Stimulated activated CD8-positive, alpha-beta memory T cell treated with anti-CD3 and anti-CD28 coated beads, Interleukin-4, amount 100 ng/mL, for 1 hour (primary cell): ENCODE measurements at places on chromosomes 4 and X.

GRCh38 chr4:180009316-180009715 lies 2233.9 kb upstream of the TENM3 start:
- DNase-seq = no peak

DNA sequence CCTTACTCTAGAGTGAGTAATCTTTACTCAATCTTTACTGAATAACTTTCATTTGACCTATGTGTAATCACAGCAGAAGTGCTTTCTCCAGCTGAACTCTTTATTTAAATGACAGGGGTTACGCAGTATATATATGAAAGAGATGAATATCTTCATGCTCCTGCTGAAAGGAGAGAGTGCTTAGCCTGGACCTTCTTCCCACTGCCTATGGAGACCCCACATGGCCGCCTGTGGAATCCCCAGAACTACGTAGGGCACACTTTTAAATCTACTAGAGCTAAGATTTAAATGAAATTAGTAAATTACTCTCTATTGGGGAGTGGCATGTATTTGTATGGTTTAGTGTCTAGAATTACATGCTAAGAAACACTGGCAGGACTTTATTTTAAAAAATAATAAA lies 391.2 kb downstream of the ANKRD50 start:
- DNase-seq = no peak

DNA sequence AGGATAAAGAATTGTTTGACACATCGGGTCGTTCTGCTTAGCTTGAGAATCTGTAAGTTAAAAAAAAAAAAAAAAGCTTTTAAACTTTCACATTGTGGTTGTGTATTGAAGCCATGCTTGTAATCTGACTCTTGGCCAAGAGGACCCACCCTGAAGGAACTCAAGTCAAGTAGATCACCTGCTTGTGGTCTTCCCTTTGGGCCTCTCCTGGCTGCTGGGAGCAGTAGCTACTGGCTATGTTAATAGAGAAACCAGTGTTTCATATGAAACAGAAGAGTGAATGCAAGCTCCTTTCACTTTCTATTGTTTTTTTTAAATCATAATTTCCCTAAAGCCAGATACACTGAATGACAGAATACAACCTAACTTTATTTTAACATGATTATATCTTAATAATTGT lies 402.4 kb upstream of the NDST4 start:
- no peak for DNase-seq

GRCh38 chr4:186839122-186840037 lies 115.7 kb upstream of the FAT1 start:
- no peak for DNase-seq

DNA sequence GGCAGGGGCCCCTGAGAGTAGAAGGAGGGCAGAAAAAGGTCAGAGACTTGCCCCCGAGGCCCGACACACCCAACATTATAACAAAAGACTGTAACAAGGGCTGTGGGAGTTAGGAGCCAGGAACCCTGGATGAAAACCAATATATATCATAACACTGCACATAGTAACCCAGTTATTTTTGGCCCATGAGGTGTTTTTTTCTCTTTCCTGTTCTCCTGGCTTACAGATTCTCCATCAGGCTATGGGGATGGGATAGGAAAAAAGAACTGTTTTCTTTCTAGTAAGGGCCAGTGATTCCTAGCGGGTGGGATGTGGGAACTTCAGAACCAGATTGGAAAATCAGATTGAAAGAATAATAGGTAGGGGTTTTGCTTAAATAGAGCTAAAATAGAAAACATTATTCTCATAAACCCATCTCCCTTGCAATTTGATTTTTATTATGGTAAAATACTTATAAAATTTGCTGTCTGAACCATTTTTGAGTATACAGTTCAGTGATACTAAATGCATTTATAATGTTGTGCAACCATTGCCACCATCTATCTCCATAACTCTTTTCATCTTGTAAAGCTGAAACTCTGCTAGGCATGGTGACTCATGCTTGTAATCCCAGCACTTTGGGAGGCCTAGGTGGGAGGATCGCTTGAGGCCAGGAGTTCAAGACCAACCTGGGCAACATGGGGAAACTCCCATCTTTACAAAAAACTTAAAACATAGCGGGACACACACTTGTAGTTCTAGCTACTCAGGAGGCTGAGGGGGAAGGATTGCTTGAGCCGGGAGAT lies 33.5 kb downstream of the SNX25 start:
- DNase-seq = no peak

GRCh38 chrX:123493857-123494256 lies 239.0 kb downstream of the THOC2 start:
- no peak for DNase-seq

GRCh38 chr4:124019749-124020549 lies 623.4 kb downstream of the SPRY1 start:
- DNase-seq = no peak

GRCh38 chr4:182835006-182835740 lies 82.0 kb downstream of the DCTD start:
- no peak for DNase-seq

DNA sequence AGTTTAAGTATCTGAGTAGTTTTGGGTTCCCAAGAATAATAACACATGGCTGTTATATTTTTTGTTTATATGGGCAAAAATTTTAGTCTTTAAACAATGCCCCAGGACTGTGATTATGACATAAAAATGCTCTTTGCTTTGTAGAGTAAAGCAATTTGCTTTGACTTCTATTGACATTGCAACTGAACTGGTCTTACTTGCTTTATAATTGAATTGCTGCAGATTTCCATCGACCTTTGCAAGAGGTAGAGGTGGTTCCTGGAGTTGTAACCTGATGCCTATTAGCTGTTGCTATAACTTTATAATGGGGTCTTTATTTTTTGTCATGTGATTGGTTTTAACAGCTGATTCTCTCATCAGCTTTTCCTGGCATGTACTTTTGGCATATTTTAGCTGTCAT lies 302.9 kb downstream of the ARHGAP10 start:
- no peak for DNase-seq

GRCh38 chr4:72666910-72667309 lies 97.9 kb upstream of the ADAMTS3 start:
- DNase-seq = no peak

DNA sequence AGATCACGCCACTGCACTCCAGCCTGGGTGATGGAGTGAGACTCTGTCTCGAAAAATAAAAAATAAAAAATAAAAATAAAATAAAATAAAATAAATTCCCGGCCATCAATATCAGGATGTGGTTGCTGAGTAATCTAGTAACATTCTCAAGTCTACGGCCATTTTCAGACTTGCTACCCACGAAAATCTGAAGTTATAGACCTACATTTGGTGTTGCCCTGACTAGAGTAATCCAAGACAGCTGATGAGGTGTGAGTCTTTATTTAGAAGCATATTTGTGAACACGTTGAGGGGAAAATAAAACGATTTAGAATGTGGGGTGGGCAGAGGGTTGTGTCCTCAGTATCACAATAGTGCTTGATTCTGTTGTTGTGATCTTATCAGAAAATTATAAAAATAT lies 130.2 kb upstream of the MID1 start:
- DNase-seq = no peak

GRCh38 chr4:98512918-98513317 lies 145.5 kb downstream of the TSPAN5 start:
- no peak for DNase-seq

DNA sequence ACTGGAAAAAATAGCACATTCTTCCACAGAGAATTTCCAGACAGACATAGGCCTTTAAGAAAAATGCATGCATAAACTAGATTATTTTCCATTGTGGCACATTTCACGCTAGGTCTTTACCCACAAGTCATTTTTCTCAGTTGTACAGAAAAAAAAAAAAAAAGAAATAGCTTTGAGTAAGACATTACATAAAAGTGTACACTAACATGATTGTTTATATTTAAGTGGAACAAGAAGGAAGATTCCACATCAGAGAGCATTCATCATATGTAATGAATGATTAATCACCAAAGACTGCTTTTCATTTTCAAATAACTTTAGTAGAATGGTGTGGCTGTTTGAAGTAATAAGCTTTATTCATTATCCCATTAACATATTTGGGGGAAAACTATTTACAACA lies 1270.2 kb upstream of the AGA start:
- no peak for DNase-seq

GRCh38 chrX:113947548-113947947 lies 636.3 kb upstream of the HTR2C start:
- DNase-seq = no peak

DNA sequence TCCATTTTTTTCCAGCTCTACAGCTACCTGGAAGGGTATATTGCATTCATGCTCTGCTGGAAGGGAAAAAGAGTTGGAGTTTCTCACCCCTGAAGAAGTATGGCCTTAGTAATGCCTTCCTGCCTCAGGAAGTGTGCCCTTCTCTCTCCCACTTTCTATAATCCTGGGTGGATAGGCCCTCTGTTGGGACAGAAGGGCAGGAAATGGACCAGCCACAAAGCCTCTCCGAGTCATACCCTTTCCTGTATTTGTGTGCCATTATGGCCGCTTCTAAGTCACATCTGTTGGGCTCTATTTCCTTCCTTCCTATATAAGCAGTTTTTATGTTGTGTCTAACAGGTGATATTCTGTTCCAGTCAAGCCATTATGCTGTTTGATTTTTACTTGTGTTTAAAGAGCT lies 74.8 kb upstream of the SMARCA5 start:
- no peak for DNase-seq

DNA sequence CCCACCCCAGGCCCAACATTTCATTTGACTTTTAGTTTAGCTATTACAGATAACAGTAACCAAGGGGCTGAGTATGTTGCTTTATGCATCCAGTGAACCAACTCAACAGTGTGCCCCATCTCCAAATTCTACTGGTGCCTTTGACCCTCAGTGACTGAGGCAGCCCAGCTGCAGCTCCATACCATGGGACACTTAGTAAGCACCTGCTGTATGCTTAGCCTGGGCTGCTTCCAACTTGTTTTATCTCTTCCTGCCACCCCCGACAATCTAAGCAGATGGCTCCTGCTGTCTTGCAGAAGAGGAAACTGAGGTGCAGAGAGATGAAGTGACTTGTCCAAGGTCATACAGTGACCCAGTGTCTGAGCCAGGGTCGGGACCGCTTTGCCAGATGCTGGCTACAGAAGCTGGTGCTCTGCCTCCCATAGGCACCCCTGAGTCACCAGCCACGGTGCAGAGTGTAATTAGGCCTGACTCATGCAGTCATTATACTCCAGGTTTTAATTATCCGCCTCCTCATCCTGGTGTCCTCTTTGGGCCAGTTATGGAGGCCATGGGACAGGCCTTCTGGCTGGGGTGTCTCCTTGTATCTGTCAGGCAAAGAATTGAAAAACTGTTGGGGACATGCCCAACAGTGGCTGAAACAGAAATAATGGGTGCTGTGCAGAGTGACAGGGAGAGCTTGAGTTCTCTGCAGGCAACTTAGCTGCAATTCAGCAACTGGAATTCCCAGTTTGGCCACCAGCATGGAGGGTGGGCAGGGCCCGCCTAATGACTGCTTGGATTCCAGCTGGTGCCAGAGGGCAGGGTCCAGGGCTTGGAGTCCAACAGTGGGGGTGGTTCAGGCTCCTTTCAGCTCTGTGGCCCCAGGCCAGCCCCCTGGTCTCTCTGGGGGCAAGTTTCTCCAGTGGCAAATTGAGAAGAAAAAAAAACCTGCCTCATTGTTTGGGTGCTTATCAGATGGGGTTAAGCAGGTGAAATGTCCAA lies 8.2 kb upstream of the GPR78 start:
- no peak for DNase-seq

GRCh38 chr4:87805971-87806370 lies 6.6 kb downstream of the IBSP start:
- DNase-seq = no peak

- DNase-seq = no peak
Measured at GRCh38 chr4:147195386-147195785, 249.7 kb upstream of the TTC29 start.

- DNase-seq = no peak
Measured at GRCh38 chr4:111954550-111954949, 190.7 kb upstream of the FAM241A start.

GRCh38 chr4:80420638-80421037 lies 85.1 kb downstream of the CFAP299 start:
- DNase-seq = no peak

- no peak for DNase-seq
Measured at GRCh38 chrX:77788050-77788449, 2.0 kb upstream of the ATRX start.

DNA sequence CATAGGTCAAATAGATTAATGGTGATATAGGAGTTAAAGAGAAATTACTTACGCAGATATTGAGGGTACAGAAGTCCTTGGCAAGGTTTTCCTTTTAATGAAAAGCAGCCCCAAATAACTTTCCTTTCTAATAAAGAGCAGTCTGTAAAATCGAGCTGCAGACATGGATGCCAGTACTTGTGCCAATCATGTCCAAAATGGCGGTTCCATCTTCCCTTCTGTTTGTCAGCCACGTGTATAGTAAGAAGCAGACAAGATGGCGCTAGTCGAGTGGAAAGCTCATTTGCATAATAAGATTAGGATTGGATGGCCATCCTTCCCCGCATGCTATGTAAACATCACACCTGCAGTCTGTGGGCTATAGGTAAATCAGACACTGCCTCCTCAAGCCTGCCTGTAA lies 68.5 kb downstream of the FGFBP1 start:
- no peak for DNase-seq

GRCh38 chr4:26763648-26764047 lies 97.0 kb upstream of the STIM2 start:
- no peak for DNase-seq

- DNase-seq = no peak
Measured at GRCh38 chrX:105910563-105911105, 88.3 kb downstream of the NRK start.

GRCh38 chr4:52606040-52606439 lies 53.1 kb downstream of the USP46 start:
- no peak for DNase-seq

GRCh38 chrX:69724307-69724706 lies 108.4 kb downstream of the EDA start:
- no peak for DNase-seq

- no peak for DNase-seq
Measured at GRCh38 chr4:128775916-128776315, 33.6 kb upstream of the JADE1 start.

DNA sequence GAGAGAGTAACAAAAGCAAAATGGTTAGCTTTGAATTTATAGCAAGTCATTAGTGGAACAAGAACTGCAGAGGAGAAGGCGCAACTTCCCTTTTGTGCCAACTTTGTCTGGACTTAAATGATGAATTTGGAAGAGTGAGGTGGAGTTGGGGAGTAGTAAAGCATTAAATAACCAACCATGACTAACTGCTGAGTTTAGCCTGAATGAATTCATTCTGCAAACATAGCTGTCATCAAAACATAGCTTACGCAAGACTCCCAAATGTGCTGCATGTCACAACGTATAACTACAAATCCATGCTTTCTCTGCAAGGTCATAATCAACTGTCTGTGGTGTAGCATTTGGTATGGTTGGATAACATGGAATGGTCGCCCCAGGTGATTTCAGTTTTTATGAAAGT lies 75.9 kb upstream of the RPL34 start:
- no peak for DNase-seq

- no peak for DNase-seq
Measured at GRCh38 chr4:41119867-41120295, 94.5 kb downstream of the APBB2 start.

DNA sequence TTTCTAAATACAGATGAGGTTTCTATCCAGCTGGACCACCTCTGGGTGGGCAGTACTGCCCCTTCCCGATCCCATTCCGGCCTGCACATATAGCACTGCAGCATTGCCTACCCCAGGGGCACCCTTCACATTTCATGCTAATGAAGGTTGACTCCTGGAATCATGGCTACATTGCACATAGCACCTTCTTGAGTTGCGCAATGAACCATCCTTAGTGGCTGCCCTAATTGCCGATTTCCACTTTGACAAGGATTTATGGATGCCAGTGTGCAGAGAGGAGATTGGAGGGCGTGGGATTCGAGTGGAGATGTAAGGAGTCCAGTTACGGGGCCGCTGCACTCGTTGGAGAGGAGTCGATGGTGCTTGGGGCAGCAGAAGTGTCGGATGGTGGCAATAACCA lies 229.0 kb downstream of the FRMPD4 start:
- DNase-seq = no peak

GRCh38 chr4:89746377-89746776 lies 90.6 kb downstream of the SNCA start:
- no peak for DNase-seq
